ENCODE measurements at places on chromosomes 1 and 21.
A peak's percentile ranks its signal among the peaks of the same experiment; 100 is the strongest.

GRCh38 chr1:8212580-8213031, 105.3 kb upstream of the SLC45A1 start:
- DNase-seq = no peak

GRCh38 chr1:154404984-154405746, at the start of gene IL6R:
Gene IL6R (plus strand): TSS chr1:154405343. CDS start chr1:154405630, 287 bp downstream.
- peak; percentile 61 for DNase-seq

- DNase-seq = no peak
Observed at GRCh38 chr1:98893371-98893770, 111.3 kb downstream of the PLPPR5 start.

DNA sequence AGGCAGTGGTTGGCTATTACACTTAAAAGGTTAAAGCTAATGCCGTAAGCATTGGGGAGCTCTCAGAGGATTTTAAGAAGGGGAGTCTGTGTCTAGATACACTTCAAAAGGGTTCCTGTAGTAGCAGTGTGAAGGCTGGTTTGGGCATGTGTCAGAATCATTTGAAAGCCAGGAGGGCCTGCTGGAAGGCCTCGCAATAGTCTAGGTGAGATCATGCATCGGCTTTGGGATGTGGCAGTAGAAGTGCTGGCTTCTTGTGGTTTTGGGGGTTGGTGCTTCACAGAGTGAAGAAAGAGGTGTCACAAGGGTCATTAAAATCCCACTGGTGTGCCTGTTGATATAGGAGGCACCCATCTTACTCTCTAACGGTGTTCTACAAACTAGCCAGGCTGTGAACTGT, 85.7 kb downstream of the ST6GALNAC3 start:
- no peak for DNase-seq

- DNase-seq = no peak
Observed at GRCh38 chr1:117708323-117709248, 102.7 kb downstream of the TENT5C start.

GRCh38 chr1:192477630-192478029, 97.9 kb upstream of the RGS1 start:
- DNase-seq = peak; percentile 41

DNA sequence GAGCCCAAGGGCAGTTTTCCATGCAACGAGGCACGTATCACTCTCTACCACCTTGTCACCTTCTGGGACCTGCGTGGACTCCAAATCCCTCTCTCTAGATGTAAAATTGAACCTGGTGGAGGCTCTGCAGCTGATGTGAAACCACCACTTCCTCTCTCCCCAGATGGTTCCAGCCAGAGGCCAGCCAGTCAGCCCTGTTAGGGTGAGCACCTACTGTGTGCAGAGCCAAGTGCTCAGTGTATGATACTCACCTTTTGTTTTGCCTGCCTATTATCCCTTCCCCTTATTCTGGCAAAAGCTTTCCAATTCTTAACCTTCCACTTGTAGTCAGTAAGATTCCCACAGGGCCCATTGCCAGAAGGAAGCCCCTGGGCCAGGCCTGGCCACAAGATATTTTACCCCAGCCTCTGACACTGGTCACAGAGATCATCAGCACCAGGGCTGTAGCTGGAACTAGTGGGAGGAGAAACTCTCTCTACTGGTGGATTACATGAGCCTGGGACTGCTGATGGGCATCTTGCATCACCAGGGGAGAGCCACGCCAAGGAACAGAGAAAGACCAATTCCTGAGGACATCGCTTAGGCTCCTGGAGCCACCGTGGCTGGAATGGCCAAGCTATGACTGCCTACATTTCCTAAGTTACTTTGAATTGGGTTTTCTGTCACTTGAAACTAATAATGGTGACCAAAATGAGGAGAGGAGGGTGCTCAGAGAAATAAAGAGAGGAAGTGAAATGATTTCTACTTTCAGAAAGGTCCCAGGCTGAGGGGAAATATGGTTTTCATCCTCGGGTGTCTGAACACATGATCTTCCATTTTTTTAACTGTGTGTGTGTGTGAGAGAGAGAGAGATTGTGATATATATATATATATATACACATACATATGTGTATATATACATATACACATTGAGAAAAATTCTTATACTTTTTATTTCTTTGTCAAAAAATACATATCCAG, 26.6 kb upstream of the RD3 start:
- no peak for DNase-seq
